ENCODE measurements at places on chromosomes 3 and 15.
A peak's percentile ranks its signal among the peaks of the same experiment; 100 is the strongest.

- no peak for DNase-seq
These were observed 337.3 kb upstream of the CBLB start for GRCh38 chr3:106206146-106206545.

GRCh38 chr3:191139736-191140135 lies 59.3 kb upstream of the OSTN start:
- no peak for DNase-seq

DNA sequence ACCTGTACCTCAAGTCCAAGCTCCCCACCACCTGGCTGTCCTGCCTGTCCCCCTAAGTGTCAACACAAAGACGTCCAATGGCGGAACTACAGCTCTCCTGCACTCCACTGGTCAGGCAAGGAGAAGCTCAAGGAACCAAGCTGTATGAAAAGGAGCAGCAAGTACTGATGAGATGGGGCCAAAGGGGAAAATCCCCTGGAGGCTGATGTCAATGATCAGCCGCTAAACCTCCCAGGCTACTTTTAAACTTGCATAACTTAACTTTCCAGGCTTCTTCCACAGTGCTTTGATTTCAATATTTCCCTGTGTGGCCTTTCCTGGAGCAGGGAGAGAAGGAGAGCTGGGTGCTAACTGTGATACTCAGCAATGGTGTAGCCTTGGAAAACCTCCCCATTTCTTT lies 35.0 kb downstream of the TM4SF4 start:
- DNase-seq, result no peak

- no peak for DNase-seq
These were observed 141.6 kb upstream of the STT3B start for GRCh38 chr3:31391150-31391549.

DNA sequence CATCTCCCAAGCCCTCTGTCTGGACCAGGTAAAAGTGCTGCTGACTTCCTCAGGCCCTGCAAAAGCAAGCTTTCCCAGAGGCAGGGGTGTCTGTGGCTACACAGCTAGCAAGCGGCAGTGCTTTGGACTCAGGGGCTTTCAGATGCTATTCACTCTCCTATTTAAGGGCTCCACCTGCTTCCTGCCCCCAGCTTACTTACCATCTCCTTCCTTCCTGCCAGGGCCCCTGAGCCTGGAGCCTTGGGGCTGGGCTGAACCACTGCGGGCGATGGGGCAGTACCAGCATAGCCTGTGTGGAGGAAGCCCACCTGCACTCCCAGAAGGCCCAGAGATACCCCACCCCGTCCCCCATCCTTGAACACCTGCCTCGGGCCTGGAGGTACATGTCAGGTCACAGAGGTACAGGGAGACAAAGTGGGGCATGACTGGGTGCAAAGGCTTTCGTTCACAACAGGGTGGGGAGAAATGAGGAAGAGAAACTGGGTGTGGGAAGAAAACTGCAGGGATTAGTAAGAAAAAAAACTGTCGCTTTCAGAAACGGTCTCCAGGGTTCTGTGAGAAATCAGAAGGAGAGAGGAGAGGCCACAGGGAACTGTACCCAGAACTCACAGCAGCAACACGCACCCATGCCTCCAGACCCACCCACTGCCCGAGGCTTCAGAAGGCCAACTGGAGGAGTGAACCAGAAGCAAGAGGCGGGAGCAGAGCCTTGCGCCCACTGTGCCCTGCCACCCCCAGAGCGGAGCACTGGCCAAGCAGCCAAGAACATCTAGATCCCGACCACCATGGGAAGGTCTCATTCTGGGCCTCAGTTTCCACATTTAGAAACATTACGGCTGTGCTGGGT lies 49.5 kb downstream of the CCDC12 start:
- no peak for DNase-seq

- DNase-seq, result no peak
These were observed 725 bp downstream of the SRP14 start for GRCh38 chr15:40038275-40038637.

DNA sequence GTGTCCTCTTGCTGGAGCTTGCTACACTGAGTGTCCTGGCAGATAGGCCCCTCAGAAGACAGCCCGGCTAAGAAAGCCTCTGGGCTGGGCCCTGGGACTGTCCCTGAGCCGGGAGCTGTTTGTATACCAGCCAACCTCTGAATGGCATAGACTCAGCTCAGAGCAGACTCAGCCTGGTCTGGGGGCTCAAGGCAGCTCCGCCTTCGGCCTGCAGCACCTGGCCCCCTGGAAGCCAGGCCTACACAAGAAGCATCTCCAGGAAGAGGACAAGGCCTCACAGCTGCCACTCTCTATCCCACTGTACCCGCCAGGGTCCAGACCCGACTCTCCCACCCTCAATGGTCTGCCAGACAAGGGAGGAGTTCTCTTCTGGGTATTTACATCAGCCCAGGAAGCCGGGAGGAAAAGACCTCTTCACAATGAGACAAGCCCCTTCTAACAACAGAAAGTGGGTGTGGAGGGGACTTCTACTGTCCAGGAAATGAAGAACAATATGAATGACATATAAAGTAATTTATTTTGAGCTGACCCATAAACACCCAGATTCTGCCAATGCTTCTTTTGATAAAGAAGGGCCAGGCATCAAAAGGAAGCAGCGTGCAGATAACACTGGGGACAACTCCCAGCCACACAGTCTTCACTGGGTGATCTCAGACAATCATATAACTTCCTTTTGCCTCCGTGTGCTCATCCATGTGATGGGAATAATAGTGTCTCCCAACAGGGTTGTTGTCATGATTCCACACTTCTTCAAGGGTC lies 110.2 kb downstream of the TPRA1 start:
- no peak for DNase-seq

GRCh38 chr3:181718369-181718768 lies 6.6 kb downstream of the SOX2 start:
- DNase-seq, result no peak

GRCh38 chr15:76337696-76338485 lies 1.3 kb downstream of the ISL2 start:
- DNase-seq, result peak; percentile 42

- no peak for DNase-seq
These were observed 224.2 kb downstream of the BCHE start for GRCh38 chr3:165613014-165613413.

DNA sequence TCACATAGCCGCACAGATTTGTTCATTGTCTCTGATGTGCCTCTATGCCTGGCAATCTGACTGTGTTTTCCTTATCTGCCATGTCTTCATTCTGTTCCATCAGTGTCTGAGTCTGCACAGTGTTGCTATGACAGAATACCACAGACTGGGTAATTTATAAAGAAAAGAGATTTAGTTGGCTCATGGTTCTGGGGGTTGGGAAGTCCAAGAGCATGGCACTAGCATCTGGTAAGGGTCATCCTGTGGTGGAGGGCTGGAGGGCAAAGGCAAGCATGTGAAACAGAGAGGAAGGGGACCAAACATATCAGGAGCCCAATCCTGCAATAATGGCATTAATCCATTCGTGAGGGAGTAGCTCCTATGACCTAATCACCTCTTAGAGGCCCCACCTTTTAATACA lies 11.9 kb upstream of the HCN4 start:
- DNase-seq, result no peak

GRCh38 chr15:78374436-78375393 lies 34.6 kb downstream of the CRABP1 start:
- DNase-seq, result no peak

- peak; percentile 2 for DNase-seq
These were observed 33.0 kb upstream of the CDCP1 start for GRCh38 chr3:45179163-45179562.

All from SK-N-DZ (cell line).